ENCODE measurements at places on chromosomes 7 and 10.

GRCh38 chr7:22435720-22436119, 64.3 kb downstream of the STEAP1B start:
- no peak for DNase-seq

GRCh38 chr7:116525298-116525912, 569 bp downstream of the CAV1 start:
- DNase-seq, result no peak

GRCh38 chr10:96789571-96790108, 42.5 kb upstream of the LCOR start:
- no peak for DNase-seq

GRCh38 chr10:131738396-131738735, 162.4 kb upstream of the PPP2R2D start:
- DNase-seq, result no peak

DNA sequence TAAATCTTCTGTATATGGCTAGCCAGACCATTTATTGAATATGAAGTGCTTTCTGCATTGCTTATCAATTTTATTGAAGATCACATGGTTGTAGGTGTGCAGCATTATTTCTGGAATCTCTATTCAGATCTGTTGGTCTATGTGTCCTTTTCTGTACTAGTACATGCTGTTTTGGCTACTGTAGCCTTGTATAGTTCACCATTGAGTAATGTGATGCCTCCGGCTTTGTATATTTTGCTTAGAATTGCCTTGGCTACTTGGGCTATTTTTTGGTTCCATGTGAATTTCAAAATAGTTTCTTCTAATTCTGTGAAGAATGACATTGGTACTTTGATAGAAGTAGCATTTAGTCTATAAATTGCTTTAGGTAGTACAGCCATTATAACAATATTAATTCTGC, 1187.2 kb downstream of the XPNPEP1 start:
- DNase-seq, result no peak

DNA sequence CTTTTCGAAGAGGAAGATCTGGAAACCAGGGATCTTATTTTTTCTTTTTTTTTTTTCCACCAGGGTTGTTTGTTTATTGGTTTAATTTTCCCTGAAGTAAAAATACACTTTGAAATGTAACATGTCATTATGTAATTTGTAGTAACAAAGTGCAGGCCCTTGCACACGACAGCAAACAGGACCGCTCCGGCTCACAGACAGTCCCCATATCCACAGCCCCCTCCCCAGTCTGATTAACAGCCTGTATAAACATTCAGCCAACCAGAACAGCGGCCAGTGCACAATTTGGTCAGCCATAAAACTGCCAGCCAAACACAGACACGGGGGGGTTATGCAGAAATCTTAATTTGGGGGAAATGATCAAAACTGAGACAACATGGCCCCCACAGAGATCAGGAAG, 431.6 kb upstream of the NPVF start:
- no peak for DNase-seq

- DNase-seq, result no peak
Observed at GRCh38 chr7:88092676-88092999, 127.2 kb downstream of the SRI start.

GRCh38 chr10:103699611-103700435, 155.6 kb downstream of the SH3PXD2A start:
- DNase-seq, result no peak

DNA sequence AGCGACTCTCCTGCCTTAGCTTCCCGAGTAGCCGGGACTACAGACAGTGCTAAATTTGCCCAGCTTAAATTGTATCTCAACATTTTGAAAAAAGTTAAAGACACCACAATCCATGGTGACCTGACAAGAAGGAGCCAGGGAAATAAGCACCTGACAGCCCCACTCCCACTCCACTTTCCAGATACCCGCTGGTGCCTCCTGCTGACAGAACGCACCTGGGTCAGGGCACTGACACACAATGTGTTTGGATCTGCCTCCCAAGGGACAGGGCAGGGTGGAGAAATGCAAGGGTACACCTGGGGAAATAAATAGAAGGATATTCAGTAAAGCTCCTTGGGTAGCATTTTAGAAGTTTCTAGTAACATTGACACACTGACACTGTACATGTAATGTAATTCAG, 58.9 kb upstream of the OPN4 start:
- DNase-seq, result no peak

DNA sequence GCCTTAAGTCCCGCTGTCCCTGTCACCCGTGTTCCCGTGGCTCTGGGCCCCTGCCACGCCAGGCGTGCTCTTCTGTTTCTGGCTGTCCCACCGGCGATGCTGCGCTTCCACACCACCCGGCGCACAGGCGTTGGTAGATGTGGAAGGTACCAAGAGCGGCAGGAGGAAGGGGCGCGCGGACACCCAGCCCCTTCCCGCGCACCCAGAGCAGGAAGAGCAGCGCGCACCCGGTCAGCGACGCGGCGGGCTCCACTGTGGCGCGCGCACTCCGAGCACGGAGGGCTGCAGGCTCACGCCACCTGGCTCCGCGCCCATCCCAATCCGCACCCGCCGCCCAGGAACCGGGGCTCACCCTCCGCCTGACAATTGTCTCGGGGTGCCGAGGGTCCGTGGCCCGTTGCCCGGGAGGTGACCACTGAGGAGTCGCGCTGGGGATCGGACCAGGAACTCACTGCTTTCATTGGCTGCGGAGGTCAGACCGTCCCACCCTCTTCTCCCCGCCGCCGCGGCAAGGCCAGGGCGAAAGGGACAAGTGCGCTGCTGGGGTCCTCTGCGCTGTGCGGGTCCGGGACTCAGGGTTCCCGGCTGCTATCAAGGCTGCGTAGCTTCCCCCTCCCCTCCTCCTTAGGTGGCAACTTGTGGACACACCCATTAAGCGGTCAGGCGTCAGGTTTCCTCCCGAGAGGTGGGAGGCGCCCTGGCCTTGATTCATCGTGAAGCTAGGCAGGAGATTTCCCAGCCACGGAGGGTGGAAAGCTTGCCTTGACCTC, 121.6 kb upstream of the ZNF92 start:
- DNase-seq, result no peak

DNA sequence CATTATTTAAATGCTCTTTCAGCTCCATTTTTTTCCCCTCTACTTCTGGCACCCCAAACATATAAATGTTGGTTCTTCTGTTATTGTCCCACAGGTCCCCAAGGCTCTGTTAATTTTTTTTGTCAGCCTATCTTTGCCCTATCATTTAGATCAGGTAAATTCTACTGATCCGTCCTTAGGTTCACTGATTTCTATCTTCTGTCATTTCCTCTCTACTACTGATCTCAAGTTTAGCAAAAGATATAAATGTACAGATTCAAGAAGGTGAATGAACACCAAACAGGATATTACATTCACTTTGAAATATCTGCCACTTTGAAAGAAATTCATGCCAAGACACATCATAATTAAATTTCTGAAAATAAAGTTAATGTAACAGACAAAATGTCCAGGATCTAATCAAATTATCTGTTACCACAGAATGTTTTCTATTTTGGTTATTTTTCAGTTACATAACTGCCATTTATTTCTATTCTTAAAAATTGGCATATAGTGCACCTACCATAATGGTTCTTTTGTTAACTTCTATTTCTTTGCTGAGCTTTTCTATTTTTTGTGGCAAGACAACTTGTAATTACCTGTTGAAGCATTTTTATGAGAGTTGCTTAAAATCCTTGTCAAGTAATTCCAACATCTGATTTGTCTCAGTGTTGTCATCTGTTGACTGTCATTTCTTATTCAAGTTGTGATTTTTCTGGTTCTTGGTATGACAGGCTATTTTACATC, 12.1 kb upstream of the CUBN start:
- no peak for DNase-seq

GRCh38 chr10:48526846-48527505, 77.9 kb downstream of the ARHGAP22 start:
- DNase-seq, result no peak

DNA sequence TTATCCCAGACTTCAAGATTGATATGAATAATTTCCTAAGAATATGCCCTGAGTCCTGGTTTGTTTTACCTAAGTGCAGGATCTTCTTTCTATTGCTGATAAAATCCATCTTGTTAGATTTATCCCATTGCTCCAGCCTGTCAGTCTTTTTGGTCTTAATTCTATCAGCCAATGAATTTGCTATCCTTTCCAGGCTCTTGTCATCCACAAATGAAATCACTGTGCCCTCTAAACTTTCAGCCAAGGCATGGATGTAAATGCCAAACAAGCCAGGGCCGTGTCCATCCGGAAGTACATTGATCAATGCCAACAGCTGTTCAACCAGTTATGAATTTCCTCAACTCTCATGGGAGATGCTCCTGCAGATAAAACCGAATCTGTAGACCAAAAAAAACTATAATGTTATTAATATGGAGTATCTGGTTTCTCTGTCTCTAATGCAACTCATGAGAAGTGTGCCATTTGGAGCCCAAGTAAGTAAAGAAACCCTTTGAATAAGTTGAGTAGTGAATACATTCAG, 40.0 kb downstream of the NPY start:
- no peak for DNase-seq

GRCh38 chr7:9691286-9691685, 1257.9 kb downstream of the NXPH1 start:
- DNase-seq, result no peak

GRCh38 chr7:155173905-155174304, 103.8 kb downstream of the HTR5A start:
- no peak for DNase-seq

DNA sequence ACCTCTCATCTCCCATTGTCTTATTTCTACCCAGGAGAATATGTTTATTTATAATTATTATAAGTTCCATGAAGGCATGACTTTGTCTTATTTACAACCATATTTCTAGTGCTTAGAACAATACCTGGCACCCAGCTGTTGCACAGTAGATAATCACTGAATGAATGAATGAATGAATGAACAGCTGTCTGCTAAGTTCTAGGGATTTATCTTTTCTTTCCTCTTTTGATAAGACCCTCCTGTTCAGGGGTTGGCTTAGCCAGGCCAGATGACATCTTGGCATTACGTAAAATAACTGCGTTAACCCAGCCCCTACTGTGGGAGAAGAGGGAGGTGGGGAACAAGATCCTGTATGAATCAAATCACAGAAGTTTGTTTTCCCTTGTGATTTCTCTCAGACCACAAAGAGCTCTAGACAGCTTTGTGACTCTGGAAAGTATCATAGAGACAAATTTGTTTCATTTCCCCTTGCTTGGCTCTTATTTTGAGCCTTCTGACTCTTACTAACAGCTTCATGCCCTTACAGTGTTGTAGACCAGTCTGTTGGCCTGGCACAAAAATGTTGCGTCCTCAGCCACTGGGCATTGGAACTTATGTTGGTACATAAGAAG, 8.4 kb downstream of the ZNF862 start:
- DNase-seq, result no peak

DNA sequence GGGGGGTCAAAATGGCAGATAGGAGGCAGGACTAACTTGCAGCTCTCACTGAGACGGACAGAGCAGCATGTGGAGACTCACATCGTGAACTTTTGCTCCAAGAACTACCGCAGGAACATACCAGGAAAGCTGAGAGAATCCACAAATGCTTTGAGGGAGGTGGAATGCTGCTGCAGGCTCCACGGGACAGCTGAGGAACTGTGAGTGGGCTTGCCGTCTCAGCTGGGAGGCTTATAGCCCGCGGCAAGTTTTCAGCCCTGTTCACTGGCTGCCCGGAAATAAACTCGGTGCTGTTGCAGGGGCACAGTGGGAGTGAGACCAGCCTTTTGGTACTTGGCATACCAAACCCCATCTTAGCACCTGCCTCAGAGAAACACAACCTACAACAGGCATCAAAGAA, 19.1 kb upstream of the WDR11 start:
- no peak for DNase-seq

- no peak for DNase-seq
Observed at GRCh38 chr10:43045631-43046287, 31.1 kb upstream of the RET start.

DNA sequence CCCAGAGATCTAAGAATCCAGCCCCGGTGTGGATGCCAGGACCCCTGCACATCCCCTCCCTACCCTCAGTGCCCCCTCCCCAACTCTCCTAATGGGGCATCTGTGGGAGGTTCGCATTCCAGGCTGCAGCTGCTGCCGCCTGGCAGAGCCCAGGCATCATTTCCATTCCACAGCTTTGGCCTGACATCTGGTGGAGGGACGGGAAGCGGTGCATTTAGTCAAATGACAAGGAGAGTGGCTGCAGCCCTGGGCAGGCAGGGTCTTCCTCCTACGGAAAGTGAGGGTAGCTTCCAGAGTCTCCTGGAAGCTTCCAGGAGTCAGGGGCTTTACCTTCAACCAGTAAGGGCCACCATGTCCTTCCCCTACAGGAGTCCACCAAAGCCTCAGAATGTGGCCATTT, 30.8 kb downstream of the PRLHR start:
- no peak for DNase-seq

DNA sequence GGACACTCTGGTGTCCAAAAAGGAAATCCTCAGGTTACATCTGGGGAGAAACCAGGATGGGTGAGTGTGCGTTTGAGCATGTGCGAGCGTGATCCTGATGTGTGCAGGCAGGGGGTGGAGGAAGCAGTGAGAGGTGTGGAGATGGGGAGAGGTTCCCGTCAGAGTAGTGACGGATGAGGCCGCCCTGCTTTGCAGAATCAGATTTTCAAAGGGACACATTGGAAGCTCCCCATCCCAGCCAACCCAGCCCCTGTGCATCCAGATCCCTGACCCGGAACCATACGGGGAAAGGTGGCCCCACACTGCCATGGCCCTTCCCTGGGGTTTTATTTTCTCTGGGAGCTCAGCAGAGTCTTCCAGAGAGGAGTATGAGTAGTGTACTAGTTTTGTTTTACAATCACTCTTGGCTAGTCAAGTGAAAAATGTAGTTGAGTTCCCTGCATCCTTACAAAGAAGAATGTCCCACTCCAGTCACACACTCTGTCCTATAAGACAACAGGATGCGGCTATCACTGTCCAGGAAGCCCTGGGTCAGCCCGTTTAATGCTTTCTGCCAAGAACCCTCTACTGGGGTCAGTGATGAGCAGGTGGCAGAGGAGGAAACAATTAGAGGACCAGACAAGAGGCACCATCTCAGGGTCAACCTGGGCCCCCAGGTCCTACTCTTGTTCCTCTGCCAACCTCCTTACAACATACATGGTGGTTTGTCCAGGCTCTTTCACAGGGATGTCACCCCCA, 46.8 kb upstream of the PDLIM1 start:
- no peak for DNase-seq

GRCh38 chr7:51023547-51023946, 240.9 kb upstream of the GRB10 start:
- no peak for DNase-seq

GRCh38 chr10:51080311-51081006, 6.2 kb downstream of the PRKG1 start:
- no peak for DNase-seq

- no peak for DNase-seq
Observed at GRCh38 chr10:101563497-101564040, 24.5 kb downstream of the POLL start.

DNA sequence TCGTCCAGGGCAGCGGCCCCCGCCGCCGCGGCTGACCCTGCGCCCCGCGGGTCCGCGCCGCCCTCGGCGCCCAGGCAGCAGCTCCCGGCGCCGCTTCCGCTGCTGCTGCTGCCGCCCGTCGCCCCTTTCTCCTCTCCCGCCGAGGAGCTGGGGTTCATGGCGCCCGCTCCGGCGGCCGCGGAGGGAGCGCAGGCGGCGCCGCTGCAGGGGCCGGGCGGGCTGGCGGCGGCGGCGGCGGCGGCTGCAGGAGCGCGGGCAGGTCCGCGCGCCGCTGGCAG, 286 bp downstream of the DGKI start:
- DNase-seq, result no peak
